ENCODE measurements at places on chromosomes 5 and 9. TPM values are rescaled to one million over a fixed set of nuclear protein-coding genes. Genes with fewer than 3 reads are reported as not detected.
A peak's percentile ranks its signal among the peaks of the same experiment; 100 is the strongest.

TAF11L3 gene
- total RNA-seq: not detected

RPS14 gene
- total RNA-seq: 1,267 TPM

MLANA gene
- not detected for total RNA-seq

AGXT2 gene
- total RNA-seq: not detected

OBP2B gene
- total RNA-seq: not detected

- no peak for DNase-seq
Measured at GRCh38 chr5:50646591-50646990, 19.8 kb upstream of the PARP8 start.

- no peak for DNase-seq
Measured at GRCh38 chr5:59745415-59745863, 148.1 kb downstream of the PDE4D start.

DNA sequence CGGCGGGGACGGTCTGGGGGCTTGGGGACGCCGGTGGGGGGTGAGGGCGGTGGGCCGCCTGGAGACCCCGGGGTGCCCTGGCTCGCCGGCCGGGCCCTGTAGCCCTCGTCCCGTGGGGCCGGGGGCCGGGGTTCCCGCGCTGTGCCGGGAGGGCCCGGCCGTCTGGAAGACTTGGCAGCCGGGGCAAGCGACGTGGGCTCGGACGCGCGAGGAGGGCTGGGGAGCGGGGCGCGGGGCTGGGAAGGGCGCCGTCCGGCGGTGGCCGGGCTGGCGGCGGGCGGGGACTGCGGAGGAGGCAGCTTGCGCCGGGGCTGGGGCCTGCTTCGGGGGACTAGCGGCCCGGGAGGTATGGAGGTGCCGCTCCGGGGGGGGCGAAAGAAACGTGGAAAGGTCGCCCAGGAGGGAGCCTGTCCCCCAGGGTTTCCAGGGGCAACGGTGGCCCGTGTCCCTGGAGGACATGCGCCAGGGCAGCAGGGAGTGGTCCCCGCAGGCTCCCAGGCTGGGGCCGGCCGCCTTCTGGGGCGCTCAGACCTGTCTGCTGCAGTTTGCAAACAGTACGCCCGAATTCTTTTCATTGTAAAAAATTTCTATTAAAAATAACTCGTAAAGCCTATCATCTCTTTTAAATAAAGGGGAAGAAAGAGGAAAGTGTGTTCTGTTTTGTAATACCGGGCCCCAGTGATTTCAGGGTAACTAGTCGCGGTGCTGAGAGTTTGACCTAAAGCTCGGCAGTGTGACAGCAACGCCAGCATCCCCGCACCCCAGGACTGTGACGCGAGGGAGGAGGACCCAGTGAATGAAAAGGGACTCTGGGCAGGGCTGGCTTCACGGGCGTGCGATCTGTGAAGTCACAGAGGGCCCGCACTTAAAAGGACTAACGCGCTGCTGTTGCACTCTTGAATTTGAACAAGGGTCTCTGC is 752 bp upstream of the ANKH start:
- DNase-seq: peak; percentile 90

- peak; percentile 35 for DNase-seq
Measured at GRCh38 chr9:123322273-123323195, 33.5 kb upstream of the CRB2 start.

DNA sequence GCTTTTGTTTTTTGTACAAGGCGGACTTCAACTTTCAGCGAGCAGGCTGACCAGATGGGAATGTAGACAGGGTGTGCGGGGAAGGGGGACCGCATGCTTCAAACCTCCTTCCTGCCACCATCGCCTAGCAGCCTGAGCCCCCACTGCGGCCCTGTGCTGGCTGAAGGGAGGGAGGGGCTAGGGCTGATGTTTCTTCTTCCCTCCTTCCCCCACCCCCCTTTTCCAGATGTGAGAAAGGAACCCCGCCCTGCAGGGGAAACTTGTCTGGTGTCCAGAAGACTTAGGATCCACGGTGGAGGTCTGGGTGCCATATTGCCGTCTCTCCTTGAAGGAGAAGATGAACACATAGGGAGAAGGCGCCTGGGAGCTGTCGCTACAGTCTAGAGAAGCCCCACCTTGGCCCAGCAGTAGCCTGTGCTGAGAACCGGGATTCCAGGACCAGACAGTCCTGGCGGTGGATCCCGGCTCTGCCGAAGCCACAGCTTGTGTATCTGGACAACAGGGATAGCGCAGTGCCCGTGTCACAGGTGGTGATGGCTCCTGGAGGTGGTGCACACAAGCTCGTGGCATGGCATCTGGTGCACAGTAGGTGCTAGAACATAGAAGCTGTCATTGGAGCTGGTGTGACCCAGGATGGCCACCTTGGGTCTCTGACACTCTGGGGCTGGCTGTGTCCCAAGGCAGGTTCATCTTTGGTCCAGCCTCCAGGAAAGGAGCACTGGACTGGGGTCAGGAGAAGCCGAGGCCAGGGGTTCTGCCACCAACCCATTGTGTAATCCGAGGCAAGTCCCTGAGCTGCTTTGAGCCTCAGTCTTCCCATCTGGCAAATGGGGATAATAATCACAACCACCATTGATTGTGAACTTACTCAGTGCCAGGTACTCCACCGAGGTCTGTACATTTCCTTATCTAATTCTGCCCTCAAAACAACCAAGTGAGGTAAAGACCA is 205.6 kb downstream of the C9orf50 start:
- peak; percentile 42 for DNase-seq

- DNase-seq: no peak
Measured at GRCh38 chr5:137833463-137833862, 34.2 kb upstream of the MYOT start.

GRCh38 chr5:29161399-29162291 is 2031.8 kb upstream of the CDH6 start:
- no peak for DNase-seq

GRCh38 chr5:72171667-72172066 is 64.4 kb downstream of the MAP1B start:
- DNase-seq: no peak

DNA sequence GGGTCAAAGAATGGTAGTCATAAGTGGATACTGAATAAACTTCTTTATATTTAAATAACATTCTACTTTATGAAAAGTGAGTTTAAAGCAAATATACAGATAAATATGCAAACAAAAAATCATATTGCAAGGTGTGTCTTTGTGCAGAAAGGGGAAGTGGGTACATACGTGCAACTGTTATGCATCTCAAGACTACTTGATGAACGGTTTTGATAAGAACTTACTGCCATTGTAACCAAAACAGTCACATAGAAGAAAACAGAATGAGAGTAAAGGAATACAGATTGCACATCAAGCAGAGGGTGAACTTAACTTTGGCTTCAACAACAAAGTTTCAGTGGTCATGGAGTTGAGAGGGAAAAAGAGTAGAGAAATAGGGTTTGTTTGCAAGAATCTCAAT is 9.9 kb downstream of the CAMK4 start:
- DNase-seq: no peak

GRCh38 chr5:80798166-80798565 is 143.4 kb upstream of the DHFR start:
- DNase-seq: no peak

DNA sequence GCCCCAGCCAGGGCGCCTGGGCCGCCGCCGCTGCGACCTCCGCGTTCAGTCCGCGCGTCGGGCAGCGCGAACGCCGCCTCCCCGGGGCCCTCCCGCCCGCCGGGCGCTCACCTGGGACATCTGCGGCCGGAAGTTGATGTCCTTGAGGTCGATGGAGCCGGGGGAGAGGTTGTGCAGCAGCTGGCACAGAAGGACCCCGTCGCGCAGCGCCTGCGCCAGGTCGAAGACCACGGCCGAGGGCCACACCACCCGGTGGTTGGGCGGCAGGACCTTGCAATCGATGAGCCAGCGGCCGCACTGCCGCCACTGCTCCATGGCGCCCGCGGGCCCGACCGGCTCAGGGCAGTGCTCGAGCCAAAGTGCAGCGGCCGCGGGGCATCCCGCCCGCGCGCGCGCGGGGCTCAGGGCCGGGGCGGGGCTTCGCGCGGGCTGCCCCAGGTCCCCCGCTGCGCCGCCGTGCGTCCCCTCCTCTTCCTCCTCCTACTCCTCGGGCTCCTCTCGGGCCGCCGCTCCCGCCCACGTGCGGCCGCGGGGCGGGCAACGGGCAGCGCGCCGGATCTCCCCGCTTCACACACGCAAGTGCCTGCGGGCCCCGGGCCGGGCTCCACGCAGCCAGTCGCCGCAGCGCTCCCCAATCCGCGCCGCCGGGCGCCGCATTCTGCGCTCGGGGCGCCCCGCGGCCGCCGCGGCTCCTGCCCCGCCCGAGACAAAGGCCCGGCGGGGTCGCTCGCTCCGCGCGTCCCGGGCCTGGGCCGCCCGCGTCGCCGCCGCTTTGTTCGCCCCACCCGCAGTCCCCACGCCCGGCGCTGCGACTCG is at the start of gene VAV2:
VAV2 (minus strand) TSS at position 361 of the 816 bp plus-strand sequence; CDS start at position 315, 46 bp downstream.
- DNase-seq: peak; percentile 84

DNA sequence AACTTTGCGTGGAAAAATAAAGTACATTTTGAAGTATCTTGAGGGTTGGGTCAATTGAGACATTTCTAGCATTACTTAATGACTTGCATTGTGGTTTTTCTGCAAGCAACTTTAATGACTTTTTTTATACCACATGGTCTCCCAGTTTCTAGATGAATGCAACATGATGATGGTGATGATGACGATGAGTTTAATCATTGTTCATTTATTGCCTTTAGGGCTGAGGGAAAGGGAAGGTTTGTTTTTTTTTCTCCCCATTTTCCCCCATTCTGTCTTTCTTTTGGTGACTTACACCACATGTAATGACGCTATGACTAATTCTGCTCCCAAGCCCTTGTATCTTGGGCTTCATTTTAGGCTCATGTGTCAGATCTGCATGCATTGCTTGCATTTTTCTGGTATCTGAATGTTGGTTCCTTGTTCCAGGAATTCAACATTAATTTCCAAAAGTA is 57.7 kb upstream of the NXNL2 start:
- no peak for DNase-seq
